ENCODE measurements at places on chromosomes 7 and 10. TPM values are rescaled to one million over a fixed set of nuclear protein-coding genes. Genes with fewer than 3 reads are reported as not detected.

Gene RBP3
- total RNA-seq = not detected

Gene GIMAP7
- 3.6 TPM for total RNA-seq

Gene PTF1A
- total RNA-seq = 138 TPM

Gene TRPV5
- not detected for total RNA-seq

Gene PRSS37
- not detected for total RNA-seq

Gene ITPRID1
- not detected for total RNA-seq

Gene CRTAC1
- 0.52 TPM for total RNA-seq

Gene TLX1
- total RNA-seq = not detected

Gene SFTPA2
- 1.6 TPM for total RNA-seq

Gene OR9A2
- not detected for total RNA-seq

GRCh38 chr7:14125998-14126397 lies 136.5 kb upstream of the ETV1 start:
- H3K27ac ChIP-seq = no peak overlapping the region
- H3K4me3 ChIP-seq = no peak overlapping the region
- H3K4me1 ChIP-seq = no peaks in the 10 kb centered on the region
- DNase-seq = no peak
- H3K36me3 ChIP-seq = no peaks in the 10 kb centered on the region

DNA sequence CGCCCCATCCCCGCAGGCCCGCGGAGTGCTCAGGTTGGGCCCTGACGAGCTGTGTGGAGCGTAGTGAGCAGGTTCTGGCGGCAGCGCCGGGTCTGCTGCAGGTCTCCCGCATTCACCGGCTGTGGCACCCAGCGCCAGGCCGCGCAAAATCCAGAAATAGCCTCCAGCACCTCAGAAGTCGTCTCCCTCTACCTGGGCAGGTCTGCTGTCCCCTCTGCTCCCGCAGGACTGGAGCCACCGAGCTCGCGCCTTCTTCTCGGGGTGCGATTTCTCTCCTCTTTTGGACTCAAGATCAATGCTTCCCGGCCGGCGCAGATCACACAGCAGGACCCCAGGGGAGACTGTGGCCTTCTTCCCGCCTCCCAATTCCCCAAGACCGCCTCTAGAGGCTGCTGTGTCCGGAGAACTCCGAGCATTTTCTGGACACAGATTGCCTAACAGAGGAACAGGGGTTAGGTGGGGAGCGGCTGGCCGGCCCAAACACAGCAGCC lies 8.4 kb downstream of the TLX1 start:
- peaks cover 26% of the 10 kb centered on the region for H3K4me1 ChIP-seq
- H3K4me3 ChIP-seq = no peak overlapping the region
- no peak overlapping the region for H3K27ac ChIP-seq
- no peaks in the 10 kb centered on the region for H3K27me3 ChIP-seq
- no peaks in the 10 kb centered on the region for H3K36me3 ChIP-seq

- H3K4me3 ChIP-seq = no peak overlapping the region
- no peaks in the 10 kb centered on the region for H3K4me1 ChIP-seq
- no peak overlapping the region for H3K27ac ChIP-seq
- no peaks in the 10 kb centered on the region for H3K27me3 ChIP-seq
- no peaks in the 10 kb centered on the region for H3K36me3 ChIP-seq
- no peak for DNase-seq
Observed at GRCh38 chr7:33137103-33137502, 7.7 kb downstream of the BBS9 start.

DNA sequence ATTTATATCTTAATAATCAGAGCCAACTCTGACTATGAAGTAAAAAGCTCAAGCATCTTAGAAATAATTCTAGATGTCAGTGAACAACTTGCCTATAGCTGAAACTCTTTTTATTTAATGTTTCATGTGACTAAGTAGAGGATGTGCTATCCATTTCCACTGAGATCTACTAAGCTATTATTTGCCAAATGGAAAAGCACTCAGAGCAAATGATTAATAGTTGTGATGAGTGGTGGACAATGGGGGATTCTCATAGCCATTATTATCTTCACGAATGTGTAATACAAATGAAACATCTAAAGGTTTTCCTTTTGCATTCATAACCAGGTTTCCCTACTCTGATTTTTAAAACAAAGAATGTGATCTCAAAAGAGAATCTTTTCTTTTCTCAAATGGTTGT lies 126.6 kb upstream of the GNAI1 start:
- H3K36me3 ChIP-seq = no peaks in the 10 kb centered on the region
- H3K4me3 ChIP-seq = no peak overlapping the region
- no peaks in the 10 kb centered on the region for H3K27me3 ChIP-seq
- no peaks in the 10 kb centered on the region for H3K4me1 ChIP-seq

GRCh38 chr7:46725838-46726237 lies 804.8 kb upstream of the IGFBP3 start:
- DNase-seq = no peak
- no peaks in the 10 kb centered on the region for H3K27me3 ChIP-seq
- no peaks in the 10 kb centered on the region for H3K4me1 ChIP-seq

DNA sequence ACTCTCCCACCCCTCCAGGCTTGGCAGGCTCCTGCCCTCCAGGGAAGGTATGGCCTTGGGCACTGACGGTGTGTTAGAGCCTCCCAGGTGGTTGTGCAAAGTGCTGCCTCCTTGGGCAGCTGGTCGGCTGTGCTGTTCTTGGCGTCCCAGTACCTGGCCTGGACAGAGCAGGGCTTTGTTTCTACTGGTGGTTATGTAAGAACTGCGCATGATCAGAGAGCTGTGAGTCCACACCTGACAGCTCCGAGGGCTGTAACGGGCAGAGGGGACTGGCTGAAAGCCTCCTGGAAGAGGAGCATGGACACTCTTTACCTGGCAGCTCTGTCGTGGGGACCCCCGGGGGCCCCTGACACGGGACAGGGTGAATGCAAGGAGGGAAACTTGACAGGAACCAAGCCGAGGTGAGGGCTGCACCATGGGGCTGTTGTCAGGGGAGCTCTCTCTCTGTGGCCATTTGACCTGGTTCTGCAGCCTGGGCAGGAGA lies 3.1 kb upstream of the SFRP5 start:
- no peaks in the 10 kb centered on the region for H3K36me3 ChIP-seq
- H3K4me3 ChIP-seq = no peak overlapping the region
- H3K27ac ChIP-seq = peak overlapping the region; percentile 73
- no peaks in the 10 kb centered on the region for H3K27me3 ChIP-seq
- peak; percentile 91 for DNase-seq

DNA sequence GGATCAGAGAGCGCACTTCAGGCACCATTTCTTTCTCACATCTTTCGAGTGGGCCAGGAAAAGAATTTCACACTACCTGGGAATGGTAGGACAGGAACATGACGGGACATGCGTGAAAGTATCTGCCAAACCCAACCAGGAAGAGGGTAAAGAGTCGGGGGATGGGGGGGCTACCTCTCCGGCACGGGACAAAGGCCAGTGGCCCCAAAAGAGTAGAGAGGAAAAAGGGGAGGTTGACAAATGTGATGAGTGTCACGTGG lies 830 bp upstream of the BEND7 start:
- peak overlapping the region; percentile 74 for H3K27ac ChIP-seq
- peaks cover 27% of the 10 kb centered on the region for H3K4me1 ChIP-seq
- no peaks in the 10 kb centered on the region for H3K27me3 ChIP-seq
- no peak for DNase-seq

DNA sequence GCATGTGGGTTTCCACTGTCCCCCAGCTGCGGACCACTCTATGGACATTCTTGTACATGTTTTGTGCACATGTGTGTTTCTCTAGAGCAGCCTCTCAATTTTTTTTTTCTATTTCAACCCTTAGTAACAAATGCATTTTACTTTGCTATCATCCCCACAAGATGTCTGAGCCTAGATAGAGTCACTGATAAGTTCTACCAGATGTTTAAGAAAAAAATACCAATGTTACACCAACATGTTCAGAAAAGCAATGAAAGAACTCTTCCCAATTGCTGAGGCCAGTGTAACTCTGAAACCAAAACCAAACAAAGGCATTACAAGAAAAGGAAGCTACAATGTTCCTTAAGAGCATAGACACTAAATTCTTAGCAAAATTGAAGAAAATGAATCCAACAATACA lies 218.5 kb downstream of the CXCL12 start:
- H3K4me1 ChIP-seq = peaks cover 7% of the 10 kb centered on the region
- no peak overlapping the region for H3K27ac ChIP-seq
- no peak for DNase-seq

DNA sequence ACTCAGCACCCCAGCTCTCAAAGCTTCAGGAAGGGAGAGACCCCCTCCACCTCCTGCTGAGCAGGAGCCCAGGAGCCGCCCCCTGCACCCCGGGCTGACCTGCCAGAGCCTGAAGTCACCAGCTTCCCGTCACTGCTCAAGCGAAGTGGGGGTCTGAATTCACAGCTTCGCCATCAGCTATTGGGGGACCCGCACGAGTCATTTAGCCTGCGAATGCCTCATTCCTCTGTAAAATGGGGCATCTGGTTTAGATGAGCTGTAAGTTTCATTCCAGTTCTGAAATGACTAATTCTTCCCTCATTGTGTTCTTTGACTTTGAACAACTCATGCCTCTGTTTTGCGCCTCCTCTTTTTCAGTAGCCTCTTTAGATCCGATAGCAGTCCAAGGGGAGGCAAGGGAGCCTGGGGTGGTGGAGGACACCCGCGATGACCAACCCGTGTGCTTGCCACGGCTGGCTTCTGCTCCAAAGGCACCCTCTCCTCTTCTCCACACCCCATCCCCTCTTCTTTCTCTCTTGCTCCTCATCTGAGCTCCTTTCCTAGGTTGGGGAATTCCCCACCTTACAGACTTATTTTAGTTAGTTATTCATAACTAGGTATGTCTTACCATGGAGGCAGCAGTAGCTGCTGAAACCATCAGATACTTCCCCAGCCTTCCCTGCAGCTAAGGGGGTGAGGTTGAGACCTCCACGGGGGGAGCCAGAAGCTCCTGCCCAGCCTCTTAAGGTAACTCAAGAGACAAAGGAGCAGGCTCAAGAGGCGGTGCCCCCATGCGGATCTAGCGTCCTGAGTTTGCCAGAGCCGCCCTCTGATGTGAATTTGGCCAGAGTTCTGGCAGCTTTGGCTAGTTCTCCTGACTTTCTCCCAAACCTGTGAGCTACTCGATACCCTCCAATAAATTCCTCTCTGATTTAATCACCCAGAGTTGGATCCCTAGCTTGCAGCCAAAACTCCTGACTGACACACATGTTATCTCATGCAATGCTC lies 47.7 kb downstream of the RBM17 start:
- H3K36me3 ChIP-seq = no peaks in the 10 kb centered on the region
- H3K4me1 ChIP-seq = no peaks in the 10 kb centered on the region

DNA sequence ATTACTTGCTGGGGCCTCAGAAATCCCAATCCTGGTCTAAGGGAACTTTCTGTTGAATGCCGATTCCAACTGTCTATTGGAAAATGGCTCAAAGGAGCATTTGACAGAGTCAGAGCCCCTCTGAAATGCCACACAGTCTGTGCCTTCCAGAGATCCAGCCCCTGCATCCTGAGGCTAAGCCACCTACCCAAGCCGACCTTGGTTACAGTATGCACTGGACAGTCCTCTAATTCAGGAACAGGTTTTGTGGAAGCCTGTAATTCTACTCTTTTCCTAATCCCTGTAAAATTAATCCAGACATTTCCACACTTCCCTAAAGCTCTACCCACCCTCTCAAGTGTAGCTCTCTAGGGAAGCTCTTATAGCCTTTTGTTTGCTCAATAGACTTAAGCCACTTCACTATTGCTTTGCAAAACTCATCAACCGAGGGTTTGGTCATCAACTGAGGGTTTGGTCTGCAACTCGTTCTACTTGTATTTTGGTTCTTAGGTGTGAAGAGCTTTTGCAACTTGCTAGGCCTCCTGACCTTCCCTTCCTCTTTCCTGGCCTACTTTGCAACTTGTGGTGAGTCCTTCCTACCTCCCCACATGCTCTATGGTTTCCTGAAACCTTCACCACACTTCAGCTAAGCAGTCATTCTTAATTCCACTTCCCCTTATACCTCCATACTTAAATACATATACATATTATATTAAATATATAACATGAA lies 364.8 kb downstream of the SFMBT2 start:
- no peaks in the 10 kb centered on the region for H3K4me1 ChIP-seq
- no peaks in the 10 kb centered on the region for H3K36me3 ChIP-seq
- no peaks in the 10 kb centered on the region for H3K27me3 ChIP-seq
- no peak for DNase-seq
- no peak overlapping the region for H3K27ac ChIP-seq

- no peaks in the 10 kb centered on the region for H3K27me3 ChIP-seq
- H3K36me3 ChIP-seq = no peaks in the 10 kb centered on the region
- no peak overlapping the region for H3K4me3 ChIP-seq
- DNase-seq = no peak
Observed at GRCh38 chr7:22833957-22834356, 11.3 kb upstream of the TOMM7 start.

DNA sequence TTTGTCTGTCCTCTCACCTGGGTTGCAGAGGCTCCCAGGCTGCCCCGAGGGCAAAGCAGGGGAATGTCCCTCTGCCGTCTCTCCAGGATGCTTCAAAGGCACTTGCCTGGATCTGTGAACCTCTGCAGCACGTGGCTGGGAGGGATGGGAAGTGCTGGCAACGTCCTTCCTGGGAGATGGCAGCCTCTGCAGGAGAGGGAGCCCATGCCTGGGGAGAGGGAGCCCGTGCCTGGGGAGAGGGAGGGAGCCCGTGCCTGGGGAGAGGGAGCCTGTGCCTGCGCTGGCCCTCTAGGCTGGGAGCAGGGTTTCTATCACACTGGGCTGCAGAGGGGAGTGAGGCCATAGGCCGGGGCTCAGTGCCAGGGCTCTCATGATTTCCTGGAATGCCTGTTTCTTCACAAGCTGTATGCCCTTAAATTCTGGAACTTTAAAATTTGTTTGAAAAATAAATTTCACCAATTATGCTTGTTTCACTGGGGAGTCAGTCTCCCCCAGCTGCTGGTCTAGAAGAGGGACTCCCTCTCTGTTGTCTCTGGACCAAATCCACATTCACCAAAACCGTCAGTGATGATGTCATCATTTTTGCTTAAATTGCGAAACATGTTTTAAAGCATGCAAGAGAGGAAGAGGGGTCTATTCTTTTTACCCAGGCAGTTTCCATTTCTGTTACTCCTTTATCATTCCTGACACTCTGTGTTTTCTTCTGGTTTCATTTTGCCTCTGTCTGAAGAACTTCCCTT lies 135.7 kb downstream of the DNAJB6 start:
- H3K4me1 ChIP-seq = no peaks in the 10 kb centered on the region
- H3K27me3 ChIP-seq = no peaks in the 10 kb centered on the region
- DNase-seq = no peak
- H3K36me3 ChIP-seq = no peaks in the 10 kb centered on the region
- H3K27ac ChIP-seq = no peak overlapping the region

DNA sequence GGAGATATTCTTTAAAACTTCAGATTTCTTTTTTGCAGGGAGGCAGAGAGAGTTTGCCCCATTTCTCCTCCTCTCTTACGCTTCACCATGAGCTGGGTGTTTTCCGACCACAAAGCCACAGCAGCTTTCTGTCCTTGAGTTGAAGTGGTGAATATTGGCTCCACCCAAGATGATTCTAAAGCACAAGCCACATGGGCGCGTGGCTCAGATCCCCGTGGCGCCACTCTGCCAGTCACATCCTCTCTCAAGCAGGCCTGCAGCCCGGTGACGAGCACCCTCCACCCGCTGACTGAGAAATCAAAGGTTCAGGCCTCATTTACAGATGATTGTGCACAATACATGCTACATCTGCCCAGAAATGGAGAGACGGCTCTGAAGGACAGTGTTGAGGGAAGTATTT lies 27.6 kb upstream of the RNF32 start:
- H3K27me3 ChIP-seq = no peaks in the 10 kb centered on the region
- no peak overlapping the region for H3K4me3 ChIP-seq
- no peak for DNase-seq
- no peak overlapping the region for H3K27ac ChIP-seq

Data from body of pancreas (tissue), 4 donors.